Activated naive CD8-positive, alpha-beta T cell treated with anti-CD3 and anti-CD28 coated beads, Interleukin-2, amount 50 U/mL, for 16 hours (primary cell): ENCODE measurements at places on chromosomes 11 and 22.

DNA sequence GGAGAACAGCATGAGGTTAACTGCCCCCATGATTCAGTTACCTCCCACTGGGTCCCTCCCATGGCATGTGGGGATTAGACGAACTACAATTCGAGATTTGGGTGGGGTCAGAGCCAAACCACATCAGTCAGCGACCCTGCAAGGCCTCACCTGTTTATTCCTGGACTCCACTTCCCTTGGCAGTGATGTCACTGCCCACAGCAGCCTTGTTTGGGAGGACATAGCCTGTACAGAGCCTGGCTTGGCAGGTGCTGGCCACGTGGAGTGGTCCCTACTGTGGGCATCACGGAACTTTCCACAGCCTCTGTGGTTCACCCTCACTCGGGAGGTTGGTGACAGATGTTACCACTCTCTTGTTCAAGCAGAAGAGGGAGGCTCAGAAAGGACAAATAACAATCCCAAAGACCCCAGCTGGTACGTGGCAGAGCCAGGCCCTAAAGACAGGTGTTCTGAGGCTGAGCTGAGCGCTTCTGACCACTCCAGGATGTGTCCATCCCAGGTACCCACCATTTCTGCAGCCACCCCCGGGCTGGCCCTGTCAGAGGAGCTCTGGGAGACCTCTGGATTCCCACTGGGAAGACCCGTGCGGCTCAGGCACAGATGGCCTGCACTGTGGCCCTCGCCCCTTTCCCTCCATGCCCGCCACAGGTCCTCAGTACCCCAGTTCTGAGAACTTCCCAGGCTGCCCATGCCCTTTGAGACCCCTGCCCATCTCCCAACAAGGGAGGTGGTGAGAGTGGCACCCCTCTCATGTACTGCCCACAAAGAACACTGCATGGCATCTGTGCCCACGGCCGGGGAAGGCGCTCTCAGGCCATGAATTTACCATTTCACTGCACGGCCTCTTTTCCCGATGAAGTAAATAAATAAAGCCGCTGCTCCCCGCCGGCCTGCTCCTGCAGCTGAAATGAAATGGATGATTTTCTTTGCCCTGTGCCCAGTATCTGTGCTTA is 605.8 kb downstream of the TBC1D22A start:
- DNase-seq = no peak

- DNase-seq = no peak
Observed at GRCh38 chr22:24421428-24421931, 5.9 kb upstream of the ADORA2A start.

- DNase-seq = no peak
Observed at GRCh38 chr11:63506876-63507275, 992 bp downstream of the LGALS12 start.

GRCh38 chr11:8501836-8502235 is 92.2 kb downstream of the STK33 start:
- DNase-seq = no peak

DNA sequence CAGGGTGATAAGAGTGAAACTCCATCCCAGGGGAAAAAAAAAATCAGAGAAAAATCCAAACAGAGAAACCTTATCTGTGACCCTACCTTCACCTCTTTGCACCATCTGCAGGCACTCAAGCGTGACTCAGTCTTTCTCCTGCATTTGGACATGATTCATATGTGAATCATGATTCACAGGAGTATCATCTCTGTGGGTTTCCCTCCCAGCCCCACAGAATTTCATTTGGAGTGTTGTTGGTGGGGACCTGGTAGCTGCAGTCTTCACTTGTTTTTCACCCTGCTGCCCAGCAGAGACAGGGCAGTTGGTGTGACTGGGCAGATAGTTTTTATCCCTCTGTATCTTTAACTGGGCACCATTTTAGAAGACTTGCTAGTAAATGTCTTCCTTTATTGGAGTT is 75.7 kb downstream of the DEPDC5 start:
- DNase-seq = peak; percentile 10

DNA sequence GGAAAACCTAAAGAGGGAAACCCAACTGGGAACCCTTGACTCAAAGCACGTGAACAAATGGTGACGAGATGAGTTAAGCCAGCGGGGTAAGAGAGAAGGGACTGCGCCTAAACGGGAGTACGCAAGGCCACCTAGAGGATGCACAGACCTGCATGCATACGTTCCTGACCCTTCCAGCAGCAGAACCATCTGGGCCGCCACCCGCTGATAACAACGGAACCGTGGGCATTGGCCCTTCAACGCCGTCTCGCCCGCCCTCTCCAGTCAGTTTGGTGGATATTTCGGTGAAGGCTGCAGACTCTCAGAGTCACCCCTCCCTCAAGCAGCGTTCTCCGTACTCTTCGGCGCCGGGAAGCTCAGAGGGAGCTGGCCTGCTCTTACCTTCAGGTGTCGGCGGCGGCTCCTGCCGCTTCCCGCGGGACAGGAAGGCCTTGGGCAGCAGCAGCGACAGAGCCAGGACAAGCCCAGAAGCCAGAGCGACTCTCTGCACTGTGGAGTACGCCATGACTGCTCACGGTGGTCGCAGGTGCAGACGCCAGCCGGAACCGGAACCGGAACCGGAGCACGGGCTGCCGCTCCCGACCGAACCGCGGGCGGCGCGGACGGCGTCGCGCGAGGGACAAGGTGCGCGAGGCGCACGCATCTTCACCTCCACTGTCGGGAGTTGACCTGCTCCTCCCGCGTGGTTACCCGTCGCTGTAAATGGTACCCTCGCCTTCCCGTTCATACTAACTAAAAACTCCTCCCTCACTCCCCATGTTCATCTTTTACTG is at the start of gene RIC3:
TSS of gene RIC3 (minus strand) at position 541 of the 773 bp plus-strand sequence. CDS start at position 505, 36 bp downstream.
- DNase-seq = peak; percentile 8

- DNase-seq = no peak
Observed at GRCh38 chr22:39896313-39896996, 2.9 kb upstream of the ENTHD1 start.

DNA sequence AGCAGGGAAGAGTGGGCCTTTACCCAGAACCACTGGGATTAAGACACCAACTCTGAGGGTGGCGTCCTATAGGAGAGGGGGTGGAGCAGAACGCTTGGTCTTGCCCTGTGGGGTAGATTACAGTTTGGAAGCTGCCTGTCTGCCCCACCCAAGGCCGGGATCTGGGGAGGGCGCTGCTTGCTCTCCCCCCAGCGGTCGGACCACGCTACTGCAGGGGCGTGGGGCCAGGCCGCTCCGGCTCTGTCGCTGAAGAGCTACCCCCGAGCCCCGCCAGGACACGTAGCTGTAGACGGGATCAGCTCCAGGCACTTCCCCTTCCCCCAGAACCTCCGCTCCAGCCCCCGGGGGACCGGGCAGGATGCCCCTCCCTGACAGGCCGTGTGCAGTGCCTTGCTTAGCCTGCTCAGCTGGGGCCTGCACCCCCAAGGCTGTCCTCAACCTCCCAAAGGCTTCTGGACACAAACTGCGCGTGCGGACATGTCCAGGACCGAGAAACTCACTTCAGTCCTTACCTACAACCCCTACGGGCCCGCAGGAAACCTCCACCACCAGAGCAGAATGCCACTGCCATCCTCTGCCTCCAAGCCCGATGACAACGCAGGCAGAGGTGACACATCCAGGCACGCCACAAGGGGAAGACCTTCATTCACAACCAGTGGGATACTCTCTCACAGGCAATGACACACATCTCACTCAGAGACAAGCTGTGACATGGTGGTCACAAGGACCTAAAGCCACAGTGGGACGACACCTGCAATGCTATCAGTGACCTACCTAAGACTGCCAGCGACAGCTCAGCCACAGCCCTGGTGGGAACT is 3.6 kb downstream of the AHNAK start:
- DNase-seq = peak; percentile 53

DNA sequence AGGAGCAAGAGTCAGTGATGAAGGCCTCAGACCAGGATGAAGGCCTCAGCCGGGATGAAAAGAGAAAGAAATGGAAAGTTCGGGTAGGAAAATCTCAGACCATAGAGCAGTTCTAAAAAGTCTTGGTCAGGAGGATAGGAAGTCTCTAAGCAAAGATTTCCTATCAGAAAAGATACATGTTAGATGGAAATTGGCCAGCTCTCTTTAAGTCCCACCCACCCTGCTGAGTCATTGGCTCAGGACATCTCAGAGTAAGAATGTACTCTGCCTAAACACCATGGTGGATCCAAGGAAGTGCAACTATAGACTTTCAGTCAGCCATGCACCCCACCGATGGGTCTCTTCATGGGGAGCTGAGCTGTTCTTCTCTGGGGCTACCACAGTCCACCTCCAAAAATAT is 4.4 kb downstream of the OR8B3 start:
- DNase-seq = no peak

DNA sequence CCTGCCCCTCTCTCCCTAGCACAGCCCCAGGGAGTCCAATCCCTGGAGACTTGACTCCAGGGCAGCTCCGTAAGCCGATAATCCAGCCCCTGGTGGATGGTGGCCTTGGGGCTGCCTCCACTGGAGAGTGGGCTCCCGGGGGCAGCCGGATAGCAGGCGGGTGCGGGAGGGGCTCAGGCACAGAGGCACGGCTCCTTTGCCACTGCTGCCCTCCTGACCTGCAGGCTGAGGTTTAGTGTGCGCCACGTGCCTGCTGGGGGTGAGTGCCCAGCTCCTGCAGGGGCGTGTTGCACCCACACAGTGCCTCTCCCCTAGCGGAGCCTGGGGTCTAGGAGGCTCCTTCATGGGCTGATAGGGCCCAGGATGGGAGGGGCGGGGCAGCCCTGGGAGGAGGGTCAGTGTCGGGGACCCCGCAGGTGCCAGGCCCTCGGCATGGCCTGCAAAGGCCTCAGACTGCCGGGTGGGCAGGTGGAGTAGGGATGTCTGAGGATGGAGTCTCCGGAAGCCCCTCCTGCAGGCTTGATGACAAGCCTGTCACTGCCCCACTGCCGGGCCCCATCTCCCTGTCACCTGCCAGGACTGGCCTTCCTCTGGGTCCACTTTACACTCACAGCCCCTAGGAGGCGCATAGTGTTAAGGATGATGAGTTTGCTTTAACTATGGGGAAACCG is 5.6 kb downstream of the DUSP8 start:
- DNase-seq = no peak

GRCh38 chr11:118998388-118998717 is 415 bp downstream of the CENATAC start:
- DNase-seq = no peak

DNA sequence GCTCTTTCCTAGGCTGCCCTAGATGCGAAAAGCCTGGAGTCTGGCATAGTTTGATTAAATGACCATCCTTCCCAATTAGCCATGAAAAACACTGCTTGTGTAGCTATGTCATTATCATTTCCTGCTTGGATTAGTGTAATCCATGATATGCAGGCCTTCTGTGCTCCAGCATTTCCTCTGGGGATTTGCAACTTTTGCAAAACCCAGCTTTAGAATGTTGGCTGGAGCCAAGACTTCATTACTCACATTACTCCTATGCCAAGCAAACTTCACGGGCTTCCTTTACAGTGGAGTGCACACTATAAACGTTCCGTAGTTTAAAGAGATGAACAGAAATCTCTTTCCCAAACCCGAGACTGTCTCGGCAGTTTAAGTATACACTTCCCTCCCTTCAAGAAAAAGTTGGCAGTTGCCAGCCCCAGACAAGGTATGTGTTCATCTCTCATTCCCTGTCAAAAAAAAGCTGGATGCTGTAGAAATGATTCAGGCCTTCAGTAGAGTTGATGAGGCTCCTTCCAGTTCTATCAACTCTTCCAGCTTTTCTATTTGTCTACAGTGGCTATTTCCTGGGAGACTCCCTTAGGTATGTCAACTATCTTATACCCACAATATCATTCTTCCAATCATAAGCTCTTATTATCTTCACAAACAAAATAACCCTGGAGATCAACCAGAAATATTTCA is 180.0 kb downstream of the MAML2 start:
- no peak for DNase-seq

DNA sequence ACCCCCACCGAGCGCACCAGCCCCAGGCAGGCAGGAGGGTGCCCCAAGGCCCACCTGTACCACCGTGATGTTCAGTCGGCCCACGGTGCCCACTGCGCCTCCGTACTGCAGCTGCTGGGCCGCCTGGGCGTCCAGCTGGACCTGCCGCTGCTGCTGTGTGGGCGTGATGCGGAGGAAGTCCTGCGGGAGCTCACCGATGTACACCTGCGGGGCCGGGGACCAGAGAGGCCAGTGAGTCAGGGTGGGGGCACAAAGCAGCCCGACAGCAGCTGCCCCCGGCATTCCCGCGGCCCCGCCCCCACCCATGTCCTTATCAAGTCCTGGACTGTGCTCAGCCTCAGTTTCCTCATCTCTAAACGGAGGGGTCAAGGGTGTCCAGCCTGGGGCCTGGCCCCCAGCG is 13.8 kb downstream of the TOLLIP start:
- DNase-seq = no peak

- no peak for DNase-seq
Observed at GRCh38 chr22:47190957-47191670, 428.7 kb downstream of the TBC1D22A start.

- DNase-seq = no peak
Observed at GRCh38 chr11:37946155-37946766, 1348.2 kb upstream of the RAG2 start.

DNA sequence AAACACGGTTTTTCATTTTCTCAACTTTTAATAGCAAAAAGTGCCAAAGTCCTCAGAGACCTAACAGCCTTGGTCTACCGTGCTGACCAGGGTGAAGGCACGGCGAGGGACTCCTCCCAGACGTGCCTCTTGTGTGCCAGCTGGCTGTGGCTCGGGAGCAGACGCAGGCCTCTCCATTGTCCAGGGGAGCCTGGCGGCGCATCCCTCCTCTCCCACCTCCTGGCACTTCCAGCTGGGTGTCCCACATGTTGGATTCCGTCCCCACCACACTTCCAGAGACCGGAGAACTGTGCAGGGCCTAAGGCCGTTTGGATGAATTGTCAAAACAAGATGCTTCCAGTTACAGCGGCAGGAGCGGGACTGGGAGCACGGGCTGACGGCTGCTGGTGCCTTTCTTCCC is 11.6 kb downstream of the CDPF1 start:
- no peak for DNase-seq

DNA sequence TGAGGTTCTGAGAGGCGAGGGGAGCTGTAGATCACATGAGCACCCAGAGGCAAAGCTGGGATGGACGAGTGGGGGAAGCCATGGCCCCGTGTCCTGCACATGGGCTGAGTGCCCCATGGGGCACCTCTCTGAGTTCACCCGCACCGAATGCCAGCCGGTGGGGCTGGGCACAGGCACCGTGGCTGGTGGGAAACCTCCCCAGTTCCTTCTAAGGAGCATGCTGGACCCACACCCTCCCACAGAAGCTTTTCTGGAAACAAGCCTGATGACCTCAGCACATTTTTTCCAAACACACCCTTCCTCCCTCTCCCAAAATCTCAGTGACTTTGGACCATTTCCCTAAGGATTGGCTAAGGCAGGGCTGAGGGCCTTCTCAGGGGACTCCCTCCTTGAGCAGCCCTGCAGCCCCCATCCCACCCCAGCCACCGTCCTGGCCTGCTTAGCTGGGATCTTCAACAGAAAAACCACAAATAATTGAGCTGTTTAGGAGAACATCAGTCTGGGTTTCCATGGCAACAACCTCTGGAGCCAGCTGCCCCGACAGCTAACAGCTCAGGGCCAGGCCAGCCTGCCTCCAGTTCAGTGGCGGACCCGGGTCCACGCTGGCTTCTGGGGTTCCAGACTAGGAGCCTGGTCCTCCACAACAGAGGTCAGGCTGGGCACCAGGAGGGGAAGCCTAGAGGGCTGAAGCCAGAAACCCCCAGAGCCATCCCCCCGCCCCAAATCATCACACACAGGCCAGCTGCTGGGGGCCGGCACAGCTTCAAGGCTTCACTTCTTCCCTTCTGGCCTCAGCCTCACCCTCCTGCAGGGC is 18.1 kb upstream of the LINC01488 start:
- DNase-seq = no peak

GRCh38 chr11:17867341-17867740 is 132.8 kb downstream of the KCNC1 start:
- no peak for DNase-seq
